Activated CD4-positive, alpha-beta memory T cell treated with anti-CD3 and anti-CD28 coated beads for 36 hours (primary cell): ENCODE measurements at places on chromosomes 1 and 21. TPM values are rescaled to one million over a fixed set of nuclear protein-coding genes. Genes with fewer than 3 reads are reported as not detected.

DNA sequence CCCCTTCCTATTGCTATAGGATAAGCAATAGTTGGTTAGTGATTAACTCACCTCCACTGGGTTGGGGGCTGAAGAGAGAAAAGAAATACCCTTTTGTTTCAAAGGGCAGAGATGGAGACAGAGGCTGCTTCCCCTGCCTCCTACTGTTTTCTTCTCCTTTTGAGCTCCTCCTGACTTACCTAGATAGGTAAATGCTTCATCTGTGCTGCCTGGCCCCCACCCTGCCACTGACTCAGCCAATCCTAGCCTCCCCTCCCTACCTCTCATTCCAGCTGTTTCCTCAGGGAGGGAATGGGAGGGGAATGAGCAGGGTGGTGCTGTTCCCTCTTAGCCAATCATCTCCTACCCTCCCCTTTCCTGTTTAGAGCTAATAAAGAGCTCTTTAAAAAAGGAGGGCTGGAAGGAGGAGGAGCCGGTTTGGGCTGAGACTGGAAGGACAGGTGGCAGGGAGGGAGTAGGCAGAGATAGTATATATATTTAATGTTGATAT is at the start of gene C1orf116:
Gene C1orf116, minus strand, starts transcription at position 229 of the 490 bp plus-strand sequence. CDS start 5,158 bp downstream, outside the sequence.
- no peak for DNase-seq

DNA sequence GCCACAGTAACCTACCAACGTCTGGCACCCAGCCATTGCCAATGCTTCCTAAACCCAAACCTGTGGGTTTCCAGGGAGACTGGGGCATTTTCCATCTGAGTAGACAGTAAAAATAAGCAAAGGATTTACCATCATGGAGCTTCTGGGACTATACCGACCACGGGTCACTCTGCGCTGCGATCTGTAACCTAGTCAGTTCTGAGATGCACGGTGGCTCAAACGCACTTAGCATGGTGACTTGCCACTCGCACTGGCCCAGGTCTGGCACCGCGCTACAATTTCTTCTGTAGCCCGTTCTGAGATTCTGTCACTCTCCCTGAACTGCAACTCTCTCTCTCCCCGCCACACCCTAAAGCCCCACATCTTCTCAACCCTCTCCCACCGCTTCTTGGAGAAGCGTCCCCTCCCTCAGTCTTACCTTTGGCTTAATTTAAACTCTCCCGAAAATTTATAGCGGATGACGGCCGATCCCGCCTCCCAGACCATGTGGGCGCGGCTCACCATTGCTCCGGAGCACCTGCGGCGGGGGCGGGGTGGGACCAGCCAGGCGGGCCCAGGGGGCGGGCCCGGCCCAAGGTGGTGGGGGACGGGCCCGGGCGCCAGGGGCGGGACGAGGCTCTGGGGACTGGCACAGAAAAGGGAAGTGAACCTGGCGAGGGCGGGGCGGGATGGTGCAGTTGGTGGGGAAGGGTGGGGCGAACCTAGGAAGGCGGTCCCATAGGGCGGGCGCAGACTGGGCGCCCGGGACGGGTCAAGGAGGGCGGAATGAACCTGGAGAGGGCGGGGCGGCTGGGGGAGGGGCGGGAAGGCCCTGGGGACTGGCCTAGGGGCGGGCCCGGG is 493 bp upstream of the MAP3K21 start:
- peak; percentile 96 for DNase-seq

DNA sequence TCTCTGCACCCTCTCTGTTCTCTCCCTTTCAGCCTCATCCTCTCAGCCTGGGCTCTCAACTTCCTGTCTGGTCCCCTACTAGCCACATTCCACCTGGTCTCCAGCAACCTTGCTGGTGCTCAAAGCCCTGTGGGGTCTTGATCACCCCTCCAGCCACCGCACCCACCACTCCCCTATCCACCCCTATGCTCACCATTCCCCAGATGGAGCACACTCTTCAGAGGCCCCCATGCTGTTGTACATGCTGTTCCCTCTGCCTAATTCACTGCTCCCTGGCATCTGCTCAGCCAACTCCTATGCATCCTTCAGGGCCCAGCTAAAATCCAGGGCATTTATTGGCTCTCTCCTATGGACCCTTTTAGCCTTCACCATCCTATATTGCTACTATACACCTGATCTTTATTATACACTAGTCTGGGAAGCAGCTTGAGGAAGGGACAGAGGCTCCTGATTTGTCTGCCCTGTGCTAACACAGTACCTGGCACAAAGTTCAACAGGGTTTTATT is 81.0 kb downstream of the GLIS1 start:
- DNase-seq: no peak

DNA sequence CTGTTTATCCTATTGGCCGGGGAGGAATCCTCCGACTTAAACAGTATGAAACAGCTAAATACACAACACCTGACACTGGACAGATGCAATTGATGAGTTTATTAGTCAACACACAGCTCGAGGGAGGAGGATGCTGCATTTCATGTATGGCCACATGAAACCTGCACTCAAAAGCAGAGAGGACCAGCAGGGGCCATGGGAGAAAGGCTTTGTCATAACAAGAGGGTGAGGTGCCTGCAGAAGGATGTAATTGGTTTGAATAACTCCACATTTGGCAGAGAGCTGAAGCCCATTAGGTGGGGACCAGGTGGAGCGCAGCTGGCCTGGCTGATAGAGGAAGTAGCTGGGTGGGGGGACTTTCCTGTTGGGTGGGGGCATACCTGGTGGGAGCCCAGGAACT is 599.1 kb downstream of the PTPRU start:
- no peak for DNase-seq

- no peak for DNase-seq
Measured at GRCh38 chr1:109719337-109719837, 7.3 kb downstream of the GSTM5 start.

- no peak for DNase-seq
Measured at GRCh38 chr1:93839753-93840152, 39.3 kb downstream of the DNTTIP2 start.

- no peak for DNase-seq
Measured at GRCh38 chr1:64875606-64876005, 90.7 kb downstream of the JAK1 start.

DNA sequence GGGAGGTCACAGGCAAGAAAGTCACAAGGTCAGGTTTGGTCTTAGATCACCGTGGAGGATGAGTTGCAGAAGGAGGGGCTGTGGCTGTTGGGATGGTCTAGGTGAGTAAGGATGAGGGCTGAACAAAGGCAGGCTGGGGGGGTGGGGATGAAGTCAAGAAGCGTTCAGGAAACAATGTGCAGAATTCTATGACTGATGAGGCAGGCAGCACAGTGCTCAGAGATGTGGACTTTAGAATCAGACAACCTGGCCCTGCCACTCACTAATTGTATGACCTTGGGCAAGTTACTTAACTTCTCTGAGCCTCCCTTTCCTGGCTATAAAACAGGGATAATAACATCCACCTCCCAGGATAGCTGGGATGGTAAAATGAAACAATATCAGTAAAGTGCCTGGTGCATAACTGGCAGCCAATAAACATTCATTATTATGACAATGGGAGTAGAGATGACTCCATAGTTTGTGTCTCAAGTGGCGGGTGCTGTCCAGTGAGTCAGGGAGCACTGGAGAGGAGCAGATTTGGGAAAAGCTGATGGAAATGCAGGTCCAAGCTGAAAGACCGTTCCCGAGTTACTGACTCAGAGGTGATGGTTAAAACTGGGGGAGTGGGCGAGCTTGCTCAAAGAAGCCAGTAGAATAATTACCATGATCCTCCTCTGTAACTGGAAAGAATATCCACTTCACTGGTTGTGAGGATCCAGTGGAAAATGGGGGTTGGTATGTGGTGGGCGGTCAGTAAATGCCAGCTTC is 2.1 kb downstream of the TIE1 start:
- DNase-seq: no peak

DNA sequence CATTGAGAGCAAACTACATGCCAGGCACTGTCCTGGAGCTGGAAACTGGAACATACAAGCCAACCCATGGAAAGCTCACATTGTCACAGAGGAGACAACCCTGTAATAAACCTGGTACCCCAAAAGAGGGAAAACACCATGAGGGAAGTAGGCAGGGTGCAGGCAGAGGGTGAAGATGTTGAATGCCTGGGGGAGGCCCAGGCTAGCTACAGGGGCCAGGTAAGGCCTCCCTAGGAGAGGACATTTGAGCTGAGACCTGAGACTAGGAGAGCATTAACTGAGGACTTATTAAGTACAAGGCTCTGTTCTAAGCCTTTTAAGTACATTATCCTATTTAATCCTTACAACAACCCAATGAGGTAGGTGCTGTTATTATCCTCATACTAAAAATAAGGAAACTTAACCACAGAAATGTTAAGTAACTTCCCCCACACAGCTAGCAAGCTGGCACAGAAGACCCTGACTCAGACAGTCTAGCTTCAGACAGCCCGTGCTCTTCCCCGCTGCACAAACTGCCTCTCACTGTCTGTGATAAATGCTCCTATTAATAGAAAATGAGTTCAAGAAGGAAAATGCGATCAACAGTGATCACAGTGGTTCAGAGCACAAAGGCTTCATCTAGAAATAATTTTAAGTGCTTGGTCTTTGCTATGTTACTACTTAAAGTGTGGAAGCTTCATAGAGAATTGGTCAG is 41.8 kb downstream of the ZNF281 start:
- DNase-seq: no peak

- no peak for DNase-seq
Measured at GRCh38 chr1:151988405-151988923, 5.2 kb downstream of the S100A10 start.

DNA sequence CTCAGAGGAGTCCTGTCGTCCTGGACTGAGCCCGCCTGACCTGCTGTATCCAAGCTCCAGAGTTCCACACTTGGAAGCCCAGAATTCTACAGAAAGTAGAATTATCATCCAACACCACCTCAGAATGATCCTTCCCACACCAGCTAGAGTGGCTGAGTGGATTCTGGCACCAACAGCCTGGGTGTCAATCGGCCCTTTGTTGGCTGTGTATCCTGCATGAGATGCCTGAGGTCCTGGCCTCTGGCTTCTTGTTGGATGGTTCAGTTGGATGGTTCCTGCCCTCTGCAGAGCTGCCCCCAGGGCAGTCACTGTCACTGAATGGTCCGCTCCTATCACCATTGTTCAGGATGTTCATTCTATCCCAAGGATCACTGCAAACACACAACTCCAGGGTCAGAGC is 49.8 kb downstream of the PGBD5 start:
- no peak for DNase-seq

GRCh38 chr1:210358626-210359025 is 29.9 kb downstream of the HHAT start:
- no peak for DNase-seq

GRCh38 chr1:166980383-166980782 is 5.0 kb upstream of the ILDR2 start:
- no peak for DNase-seq

DNA sequence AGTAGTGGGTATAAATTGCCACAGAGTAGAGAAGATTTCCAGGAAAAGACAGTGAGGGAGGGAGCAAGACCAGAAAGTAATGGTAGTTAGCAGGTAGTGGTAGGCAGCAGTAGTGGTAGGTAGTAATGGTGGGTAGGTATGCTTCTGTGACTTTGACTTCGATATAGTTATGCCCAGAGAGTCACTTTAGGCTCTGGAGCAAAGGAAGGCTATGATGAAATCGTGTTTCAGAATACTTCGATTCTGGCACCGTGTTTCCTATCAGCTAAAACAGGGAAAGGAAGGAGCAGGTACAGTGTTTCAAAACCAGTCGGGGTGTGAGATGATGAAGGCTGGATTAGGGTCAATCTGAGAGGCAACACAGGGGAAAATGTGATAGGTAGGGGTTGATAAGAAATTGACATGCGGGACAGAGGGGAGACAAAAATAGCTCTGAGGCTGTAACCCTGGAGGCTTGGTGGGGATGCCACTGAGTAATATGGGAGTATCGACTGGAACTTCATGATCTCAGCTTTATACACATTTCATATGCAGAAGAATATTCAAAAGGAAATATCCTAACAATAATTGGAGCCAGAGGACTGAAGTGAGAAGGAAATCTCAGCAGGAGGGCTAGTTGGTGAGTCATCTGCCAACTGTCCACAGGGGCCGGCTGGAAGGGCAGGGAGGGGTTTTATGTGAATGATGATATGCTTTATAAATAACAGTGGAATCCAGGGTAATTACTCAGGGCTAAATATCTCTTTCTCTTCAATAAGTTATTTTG is 25.2 kb upstream of the TRIM45 start:
- no peak for DNase-seq

DNA sequence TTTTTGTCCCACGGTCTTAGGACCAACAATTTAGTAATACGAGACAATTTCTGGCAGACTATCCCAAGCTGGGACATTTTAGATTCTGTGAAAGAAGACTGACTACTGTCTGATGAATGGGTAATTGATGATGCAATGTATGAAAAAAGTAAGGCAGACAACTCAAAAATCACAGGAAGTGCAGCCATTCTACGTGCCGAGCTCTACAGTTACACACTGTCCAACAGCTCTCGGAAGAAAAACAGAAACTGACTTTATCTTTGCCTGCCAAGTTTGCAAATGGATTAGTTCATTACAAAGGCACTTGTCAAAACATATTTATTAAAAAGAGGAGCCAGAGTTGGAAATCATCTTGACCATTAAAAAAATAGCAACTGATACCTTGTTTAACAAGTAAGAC is 31.3 kb downstream of the ZBTB8B start:
- no peak for DNase-seq

DNA sequence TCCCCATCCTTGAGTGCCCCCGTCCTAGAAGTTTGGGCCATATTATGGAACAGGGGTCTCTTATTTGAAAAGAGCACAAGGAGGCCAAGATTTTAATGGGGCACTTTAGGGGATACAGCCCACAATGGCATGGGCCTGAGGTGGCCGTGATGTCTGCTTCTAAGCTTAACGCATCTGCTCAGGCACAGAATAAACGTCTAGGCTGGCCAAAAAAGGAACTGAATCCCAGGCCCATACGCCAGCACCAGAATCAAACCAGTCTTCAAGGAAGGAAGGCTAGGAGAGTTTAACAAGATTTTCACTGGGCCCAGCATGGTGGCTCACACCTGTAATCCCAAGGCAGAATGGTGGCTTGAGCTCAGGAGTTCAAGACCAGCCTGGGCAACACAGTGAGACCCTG is 9.2 kb upstream of the SARS1 start:
- no peak for DNase-seq

GRCh38 chr1:19169642-19170041 is 40.4 kb downstream of the UBR4 start:
- DNase-seq: no peak

GRCh38 chr1:52640697-52641096 is 7.7 kb downstream of the SHISAL2A start:
- no peak for DNase-seq

- DNase-seq: peak; percentile 62
Measured at GRCh38 chr1:161727256-161727924, 6.0 kb downstream of the FCRLB start.

Gene CYP4A22
- total RNA-seq: not detected

Gene FALEC
- not detected for total RNA-seq

Gene SEMA6C
- 2.5 TPM for total RNA-seq

Gene RNF186
- not detected for total RNA-seq

Gene EPHX1
- 2.8 TPM for total RNA-seq

Gene TMEM50B
- total RNA-seq: 18.6 TPM

Gene SPATA1
- total RNA-seq: 3.8 TPM

Gene PARP1
- 301 TPM for total RNA-seq
